ENCODE measurements at places on chromosomes 13 and 19.

- DNase-seq, result no peak
Measured at GRCh38 chr13:24152292-24153214, 8.0 kb upstream of the SPATA13 start.

DNA sequence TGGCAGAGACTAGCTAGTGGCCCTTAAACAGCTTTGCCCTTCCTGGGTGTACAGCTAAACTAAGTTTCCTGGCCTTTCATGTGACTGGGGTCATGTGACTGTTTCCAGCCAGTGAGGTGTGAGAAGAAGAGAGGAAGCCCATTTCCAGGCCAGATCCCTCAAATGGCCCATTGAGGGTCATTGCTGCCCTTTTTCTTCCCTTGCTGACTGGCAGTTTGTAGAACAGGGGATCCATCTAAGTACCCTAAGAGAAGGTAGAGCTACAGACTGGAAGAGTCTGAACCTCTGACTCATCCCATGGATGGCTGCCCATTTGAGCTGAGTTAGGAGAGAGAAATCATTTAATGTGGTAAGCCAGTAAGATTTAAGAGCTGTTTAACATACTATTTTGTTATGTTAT lies 2.8 kb downstream of the SWSAP1 start:
- DNase-seq, result peak; percentile 81

GRCh38 chr19:21466627-21467026 lies 38.8 kb upstream of the ZNF429 start:
- DNase-seq, result no peak

DNA sequence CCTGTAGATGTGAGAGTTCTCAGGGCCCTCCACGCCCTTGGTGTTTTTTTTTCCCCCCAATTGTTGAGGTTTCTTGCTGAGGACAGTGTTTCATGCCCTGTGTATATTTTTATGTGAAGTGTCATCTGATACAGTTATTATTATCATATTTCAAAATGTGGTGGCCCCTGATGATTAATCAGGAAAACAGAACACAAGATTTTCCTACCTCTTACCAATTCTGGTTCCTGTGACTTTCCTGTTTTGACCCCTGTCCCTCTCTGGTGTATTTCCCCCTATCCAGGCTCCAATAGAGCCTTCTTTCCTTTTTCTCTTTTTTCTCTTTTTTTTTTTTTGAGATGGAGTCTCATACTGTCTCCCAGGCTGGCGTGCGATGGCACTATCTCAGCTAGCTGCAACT lies 642 bp downstream of the PSG8 start:
- DNase-seq, result no peak

- no peak for DNase-seq
Measured at GRCh38 chr19:2733930-2734588, 5.8 kb downstream of the SLC39A3 start.

Measured in GM04504 (cell line).